ENCODE measurements at places on chromosomes 2 and 18.

- no peak for DNase-seq
Measured at GRCh38 chr2:177554365-177554764, 161.8 kb downstream of the AGPS start.

DNA sequence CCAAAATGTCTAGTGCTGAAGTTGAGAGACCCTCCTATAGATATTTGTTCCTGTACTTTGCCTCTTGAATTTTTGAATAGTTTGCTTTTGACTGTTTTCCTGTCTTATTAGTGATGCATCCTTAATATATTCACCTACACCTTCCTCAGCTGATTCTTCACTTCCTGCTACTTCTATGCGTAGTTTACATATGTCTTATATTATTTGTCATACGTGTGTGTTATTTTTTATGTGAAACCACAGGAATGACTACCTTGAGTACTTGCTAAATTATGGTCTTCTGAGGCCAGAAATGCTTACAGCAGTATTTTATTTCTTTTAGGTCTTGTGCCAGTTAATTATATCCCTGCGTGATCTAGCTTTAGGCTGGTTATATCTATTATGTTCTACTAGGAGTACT is 9.9 kb downstream of the UBE2E3 start:
- DNase-seq = no peak

DNA sequence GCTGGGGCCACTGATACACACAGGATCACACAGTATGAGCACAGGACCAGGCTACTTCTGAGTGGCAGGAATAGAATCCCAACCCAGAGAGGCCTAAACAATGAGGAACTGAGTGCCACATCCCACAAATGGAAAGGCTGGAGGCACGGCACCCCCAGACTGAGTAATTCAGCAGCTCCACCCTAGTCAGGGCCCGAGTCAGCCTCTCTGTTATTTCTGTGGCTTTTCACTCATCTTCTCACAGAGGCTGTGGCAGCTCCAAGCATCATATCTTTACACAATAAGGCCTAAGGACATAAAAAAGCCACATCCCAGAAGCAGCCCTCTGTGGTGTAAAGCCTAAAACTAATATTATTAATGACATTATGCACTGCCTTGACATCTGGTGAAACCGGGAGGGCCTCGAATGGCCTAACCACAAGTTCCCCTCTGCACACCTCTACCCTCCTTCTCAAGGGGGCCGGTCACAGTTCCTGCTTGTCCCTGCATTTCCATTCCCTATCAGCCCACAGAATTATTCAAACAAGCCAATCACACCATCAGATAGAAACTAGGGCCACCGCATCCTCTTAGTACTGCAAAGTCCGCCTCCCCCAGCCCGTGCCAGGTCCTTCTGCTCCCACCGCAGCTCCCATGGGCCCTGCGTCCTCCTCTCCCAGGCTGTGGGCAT is 12.5 kb upstream of the MAL start:
- DNase-seq = no peak

GRCh38 chr18:23825978-23826405 is 136.7 kb downstream of the LAMA3 start:
- DNase-seq = no peak

DNA sequence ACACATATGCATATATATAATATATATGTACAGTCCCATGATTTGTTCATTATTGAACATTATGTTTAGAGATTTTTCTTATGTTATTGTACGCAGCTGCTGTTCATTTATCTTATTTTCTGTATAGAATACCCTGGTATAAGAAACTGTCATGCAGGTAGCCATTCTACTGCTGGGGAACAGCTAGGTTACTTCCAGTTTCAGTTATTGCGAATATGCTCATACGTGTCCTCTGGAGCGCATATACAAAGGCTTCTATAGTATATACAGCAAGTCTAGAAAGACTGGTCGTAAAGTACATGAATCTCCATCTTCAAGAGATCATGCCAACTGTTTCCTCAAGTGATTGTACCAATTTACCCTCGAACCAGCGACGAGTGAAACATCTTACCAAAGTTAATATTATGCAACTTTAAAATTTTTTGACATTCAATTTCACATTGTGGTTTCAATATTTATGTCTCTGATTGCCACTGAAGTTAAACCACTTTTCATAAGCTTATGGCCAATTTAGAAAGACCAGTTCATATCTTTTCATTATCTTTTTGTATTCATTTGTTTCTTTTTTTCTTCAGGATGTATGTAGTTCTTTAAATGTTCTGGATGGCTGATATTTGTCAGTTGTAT is 53.5 kb downstream of the RDH14 start:
- DNase-seq = no peak

DNA sequence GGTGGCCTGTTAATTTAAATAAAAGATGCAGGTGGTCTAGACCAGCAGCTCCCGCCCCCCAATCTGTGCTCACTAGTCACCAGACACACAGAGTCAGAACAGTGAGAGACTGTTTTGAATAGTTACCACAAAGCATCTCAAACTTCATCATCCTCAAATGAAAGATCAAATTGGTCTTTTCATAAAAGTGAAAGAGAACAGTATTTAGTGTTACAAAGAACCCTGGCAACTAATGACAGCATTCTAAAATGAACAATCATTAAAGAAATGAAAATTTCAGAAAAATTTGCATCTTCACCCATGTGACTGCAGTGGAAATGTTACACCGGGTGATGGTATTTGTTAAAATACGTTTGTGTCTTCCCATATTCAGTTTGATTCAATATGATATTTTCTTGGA is 65.5 kb upstream of the PMAIP1 start:
- DNase-seq = no peak

- no peak for DNase-seq
Measured at GRCh38 chr18:9260388-9261380, 73.9 kb upstream of the TWSG1 start.

DNA sequence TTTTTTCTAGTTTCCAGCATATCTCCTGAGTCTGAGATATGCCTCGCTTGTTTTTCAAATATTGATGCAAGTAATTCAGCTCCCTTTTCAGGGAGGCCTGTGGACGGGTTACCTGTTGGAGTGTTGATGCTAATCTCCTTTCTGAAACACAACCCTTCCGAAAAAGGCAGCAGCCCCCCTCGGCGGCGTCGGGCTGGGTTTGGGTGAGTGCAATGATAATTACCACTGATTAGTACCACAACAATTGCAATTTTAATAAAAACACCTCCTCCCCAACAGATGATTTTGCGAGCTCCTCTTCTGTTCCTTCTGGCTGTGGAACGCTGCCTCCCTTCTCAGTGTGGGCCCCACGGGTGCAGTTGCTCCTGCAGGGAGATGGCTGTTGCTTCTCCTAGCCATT is 66.3 kb downstream of the PTGR3 start:
- DNase-seq = no peak

DNA sequence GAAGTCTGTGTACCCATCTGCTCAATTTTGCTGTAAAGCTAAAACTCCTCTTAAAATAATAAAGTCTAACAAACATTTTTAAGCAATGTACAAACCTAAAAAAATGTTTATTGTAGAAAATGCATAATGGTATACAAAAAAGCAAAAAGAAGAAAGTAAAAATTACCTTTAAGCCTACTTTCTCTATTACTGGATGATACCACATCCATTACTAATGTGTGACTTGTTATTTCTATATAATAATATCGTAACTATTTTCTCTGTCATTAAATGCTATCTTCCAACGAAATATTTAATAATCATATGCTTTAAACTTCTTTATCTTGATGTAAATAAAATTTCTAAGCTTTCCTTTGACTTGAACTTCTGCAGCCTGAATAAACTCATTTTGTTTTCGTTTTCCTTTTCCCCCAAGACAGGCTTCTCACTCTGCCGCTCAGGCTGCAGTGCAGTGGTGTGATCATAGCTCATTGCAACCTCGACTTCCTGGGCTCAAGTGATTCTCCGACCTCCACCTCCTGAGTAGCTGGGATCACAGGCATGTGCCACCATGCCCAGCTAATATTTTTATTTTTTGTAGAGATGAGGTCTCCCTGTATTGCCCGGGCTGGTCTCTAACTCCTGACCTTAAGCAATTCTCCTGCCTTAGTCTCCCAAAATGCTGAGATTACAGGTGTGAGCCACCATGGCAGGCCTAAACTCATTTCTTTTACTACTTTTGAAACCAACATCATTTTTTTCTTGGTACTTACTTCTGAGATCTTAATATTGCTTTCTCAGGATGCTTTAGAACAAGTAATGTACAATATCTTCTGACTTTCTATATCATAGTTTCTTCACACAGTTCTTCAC is 18.1 kb upstream of the DNAH7 start:
- DNase-seq = no peak

- DNase-seq = no peak
Measured at GRCh38 chr2:85435981-85436835, 17.7 kb downstream of the SH2D6 start.

DNA sequence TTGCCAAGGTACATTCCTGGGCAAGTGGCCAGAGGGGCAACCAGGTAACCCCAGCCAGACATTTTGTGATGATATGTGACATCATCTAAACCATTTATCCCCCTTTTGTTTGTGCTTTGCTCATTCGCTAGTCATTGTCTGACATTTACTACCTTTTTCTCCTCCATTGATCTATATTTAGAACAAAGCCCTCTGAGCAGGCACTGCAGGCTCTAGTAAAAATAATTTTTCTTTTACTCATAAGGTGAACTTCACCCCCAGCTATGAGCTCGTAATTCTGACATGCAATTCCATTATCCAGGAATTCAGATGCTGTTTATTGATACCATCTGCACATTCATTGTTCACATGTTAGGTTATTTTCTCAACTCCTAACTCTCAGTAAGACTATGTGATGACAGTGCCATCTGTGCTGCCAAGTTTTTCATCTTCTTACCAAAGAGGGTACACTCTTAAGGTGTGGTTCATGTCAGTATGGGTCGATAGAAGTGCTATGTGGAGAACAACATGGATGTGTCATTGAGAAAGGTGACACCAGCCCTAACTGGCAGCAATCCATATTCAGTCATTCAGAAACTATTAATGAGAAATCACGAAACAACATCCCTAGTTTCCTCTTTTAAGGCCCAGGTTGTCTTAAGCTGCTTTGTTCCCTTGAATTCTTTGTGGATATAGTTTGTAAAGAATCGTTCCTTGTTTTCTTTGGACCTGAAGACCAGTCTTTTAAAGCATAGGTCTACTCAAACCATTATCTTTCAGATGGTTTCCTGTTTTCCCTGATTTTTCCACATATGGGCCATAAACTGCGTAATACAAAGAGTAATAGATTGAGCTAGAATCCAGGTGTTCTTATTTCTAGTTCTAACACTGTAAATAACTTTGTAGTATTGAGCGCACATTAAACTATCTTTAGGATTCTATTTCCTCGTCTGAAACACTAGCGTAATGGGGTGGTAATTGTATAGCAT is 978.1 kb upstream of the CDH2 start:
- no peak for DNase-seq

DNA sequence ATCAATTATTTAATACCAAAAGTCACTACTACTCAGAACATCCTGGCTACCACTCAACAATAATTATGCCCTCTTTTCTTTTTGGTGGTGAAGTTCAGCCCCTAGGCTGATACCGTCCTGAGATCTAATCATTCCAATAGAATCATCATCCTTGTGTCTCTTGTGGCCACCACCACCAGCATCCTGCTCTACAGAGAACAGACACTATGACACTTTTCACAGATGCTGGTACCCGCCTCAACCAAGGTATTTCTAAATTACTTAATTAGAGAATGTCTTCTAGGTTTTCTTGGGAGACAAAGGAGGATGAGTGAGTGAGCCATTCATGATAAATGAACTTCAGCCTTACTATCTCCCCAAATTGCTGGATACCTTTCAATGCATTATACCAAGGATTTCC is 60.0 kb downstream of the TDRD15 start:
- DNase-seq = no peak

- no peak for DNase-seq
Measured at GRCh38 chr2:34831096-34831495, 1232.0 kb upstream of the FAM98A start.

DNA sequence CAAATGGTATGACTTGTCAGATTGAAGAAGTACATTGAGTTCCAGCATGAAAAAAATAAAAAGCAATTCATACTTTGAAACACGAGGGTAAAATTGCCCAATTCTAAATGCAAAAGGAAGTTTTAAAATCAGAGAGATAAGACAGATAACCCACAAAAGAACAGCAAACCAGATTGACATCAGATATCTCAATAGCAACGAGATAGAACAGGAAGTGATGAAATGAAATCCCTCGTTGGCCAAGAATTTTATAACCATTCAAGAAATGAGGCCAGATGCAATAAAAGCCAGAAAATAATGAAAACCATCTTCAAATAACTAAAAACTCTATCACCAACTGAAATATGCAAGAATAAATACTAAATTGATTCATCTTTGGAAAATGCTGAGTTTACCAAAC is 172.8 kb downstream of the CD226 start:
- no peak for DNase-seq

DNA sequence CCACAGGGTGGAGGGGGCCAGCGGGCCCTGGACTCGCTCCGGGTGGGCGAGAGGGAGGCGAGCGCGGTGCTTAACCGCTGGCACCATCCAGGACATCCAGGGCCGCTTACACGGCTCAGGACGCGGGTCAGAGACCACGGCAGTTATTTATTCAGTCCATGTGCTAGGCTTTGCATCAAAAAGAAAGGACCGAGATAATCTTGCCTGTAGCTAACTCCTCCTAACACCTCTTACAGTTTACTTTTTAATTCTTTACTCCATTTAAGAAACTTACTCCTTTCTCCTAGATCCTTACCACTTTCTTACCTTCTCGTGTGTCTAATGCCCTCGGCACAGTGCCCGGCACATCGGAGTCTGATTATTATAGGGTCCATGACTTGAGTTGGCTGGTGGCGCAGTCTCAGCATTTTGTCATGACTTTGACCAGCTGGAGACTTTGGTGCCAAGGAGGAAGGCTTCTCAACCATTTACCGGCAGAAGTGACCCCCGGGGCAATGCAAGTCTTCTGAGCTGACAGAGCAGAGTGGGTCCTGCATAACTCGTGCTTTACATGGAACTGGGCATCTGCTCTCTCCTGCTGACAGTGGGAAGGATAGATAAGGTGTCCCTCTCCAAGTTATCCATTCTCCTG is 503 bp downstream of the ANXA4 start:
- DNase-seq = no peak

- DNase-seq = no peak
Measured at GRCh38 chr2:133417415-133417814, 150.8 kb downstream of the NCKAP5 start.

GRCh38 chr2:113084249-113085000 is 16.7 kb downstream of the IL1F10 start:
- DNase-seq = no peak

DNA sequence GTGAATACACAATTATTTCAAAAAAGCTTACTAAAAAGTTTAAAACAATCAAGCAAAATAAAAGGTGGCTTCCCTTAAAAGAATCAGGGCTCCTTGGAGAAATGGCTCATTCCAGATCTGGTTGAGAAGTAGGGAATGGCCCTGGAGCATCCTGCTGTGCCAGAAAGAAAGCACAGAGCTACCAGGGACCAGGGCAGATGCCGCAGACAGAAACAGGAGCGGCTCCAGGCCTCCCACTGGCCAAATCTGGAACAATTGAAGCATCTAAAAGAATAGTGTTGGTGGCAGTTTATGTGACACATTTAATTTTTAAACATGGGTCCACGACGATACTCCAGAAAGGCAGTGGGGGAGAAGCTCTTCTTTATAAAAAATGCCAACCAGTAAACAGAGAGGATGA is 75.5 kb downstream of the GBX2 start:
- DNase-seq = no peak

Data from SIG-M5 (cell line).